ENCODE measurements at places on chromosomes 1 and 21.

GRCh38 chr1:245181158-245181517, 26.4 kb downstream of the KIF26B start:
- DNase-seq: no peak

DNA sequence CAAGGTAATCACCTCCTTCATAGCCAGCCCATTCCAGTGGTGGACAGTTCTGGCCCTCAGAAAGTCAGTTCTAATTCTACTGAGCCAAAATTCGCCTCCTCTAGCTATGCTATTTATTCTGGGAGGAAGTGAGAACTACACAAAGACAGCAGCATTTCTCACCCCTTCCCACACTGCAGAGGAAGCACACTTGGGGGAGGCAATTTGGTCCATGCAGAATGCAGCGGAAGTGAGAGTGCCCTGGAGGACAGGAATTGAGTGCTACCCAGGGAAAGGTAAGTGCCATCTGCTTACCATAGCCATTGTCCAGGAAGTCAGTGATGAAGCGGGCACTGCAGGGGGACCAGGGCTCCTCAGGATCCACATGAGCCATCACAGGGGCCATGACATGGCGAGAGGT, 3.7 kb downstream of the ADAMTS4 start:
- DNase-seq: no peak

DNA sequence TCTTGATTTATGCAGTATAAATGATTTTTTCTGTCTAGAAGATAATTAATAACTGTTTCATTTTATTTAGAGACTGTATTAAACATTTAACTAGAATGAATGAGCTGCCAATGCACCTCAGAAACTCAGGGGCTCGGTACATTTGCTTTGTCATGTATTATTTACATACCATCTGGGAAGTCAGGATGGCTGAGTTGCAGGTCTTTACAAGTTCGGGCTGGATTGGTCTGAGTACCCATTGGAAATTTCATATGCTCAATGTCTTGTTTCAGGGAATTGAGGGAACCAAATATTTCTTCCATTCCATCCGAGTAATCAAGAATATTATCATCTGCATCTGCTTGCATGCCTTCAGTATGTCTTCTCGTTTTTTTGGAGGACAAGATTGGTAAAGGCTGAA, 221.7 kb downstream of the COL11A1 start:
- no peak for DNase-seq

DNA sequence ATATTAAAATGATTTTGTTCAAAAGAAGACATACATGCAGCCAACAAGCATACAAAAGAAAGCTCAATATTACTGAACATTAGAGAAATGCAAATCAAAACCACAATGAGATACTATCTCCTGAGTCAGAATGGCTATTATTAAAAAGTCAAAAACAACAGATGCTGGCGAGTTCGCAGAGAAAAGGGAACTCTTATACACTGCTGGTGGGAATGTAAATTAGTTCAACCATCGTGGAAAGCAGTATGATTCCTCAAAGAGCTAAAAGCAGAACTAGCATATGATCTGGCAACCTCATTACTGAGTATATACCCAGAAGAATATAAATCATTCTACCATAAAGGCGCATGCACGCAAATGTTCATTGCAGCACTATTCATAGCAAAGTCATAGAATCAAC, 126.0 kb upstream of the HMCN1 start:
- no peak for DNase-seq

DNA sequence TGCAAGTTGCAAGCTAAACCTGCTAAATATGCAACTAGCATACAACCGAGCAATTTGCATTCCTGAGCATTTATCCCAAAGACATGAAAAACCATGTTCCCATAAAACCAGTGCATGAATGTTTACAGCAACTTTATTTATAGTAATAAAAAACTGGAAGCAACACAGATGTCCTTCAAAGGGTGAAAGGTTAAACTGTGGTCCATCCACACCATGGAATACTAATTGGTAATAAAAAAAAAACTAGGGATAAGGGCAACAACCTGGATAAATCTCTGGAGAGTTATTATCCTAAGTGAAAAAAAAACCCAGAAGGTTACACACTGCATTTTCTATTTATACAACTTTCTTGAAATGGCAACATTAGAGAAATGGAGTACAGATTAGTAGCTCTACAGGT, 474.1 kb downstream of the SMYD3 start:
- no peak for DNase-seq

Measured in vagina (tissue), 2 donors.